ENCODE measurements at places on chromosomes 7 and 10.
A peak's percentile ranks its signal among the peaks of the same experiment; 100 is the strongest.

DNA sequence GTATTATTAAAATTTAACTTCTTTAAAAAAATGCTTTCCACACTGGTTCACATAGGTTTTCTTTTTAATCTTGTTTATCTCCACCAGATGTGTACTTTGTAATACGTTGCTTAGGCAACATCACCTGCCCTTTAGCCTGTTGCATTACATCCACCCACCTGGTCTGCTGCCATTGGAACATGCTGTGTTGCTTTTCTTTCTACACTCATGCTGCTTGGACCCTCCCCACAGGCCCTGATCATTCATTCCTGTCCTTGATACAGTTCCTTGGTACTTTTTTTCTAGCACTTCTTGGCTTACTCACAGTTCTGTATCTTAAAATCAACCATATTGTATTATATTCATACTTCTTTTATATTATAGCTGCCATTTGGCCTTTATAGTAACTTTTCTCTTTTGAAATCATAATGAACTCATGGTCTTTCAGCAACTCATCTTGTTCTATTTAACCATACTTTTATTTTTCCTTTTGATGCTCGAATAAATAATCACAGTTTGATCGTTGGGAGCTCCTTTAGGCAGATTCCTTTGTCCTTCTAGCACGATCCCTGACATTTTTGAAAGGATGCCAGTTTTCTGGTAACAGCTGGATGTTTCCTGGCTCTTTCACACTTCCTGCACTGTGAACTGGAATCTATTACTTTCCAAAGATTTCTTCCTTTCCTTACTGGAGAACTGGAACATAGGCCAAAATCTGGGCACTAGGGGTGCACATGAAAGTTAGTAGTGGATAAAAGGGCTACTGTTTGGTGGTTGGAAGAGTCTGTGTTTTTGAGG, 125.1 kb downstream of the CDK14 start:
- no peak for DNase-seq

DNA sequence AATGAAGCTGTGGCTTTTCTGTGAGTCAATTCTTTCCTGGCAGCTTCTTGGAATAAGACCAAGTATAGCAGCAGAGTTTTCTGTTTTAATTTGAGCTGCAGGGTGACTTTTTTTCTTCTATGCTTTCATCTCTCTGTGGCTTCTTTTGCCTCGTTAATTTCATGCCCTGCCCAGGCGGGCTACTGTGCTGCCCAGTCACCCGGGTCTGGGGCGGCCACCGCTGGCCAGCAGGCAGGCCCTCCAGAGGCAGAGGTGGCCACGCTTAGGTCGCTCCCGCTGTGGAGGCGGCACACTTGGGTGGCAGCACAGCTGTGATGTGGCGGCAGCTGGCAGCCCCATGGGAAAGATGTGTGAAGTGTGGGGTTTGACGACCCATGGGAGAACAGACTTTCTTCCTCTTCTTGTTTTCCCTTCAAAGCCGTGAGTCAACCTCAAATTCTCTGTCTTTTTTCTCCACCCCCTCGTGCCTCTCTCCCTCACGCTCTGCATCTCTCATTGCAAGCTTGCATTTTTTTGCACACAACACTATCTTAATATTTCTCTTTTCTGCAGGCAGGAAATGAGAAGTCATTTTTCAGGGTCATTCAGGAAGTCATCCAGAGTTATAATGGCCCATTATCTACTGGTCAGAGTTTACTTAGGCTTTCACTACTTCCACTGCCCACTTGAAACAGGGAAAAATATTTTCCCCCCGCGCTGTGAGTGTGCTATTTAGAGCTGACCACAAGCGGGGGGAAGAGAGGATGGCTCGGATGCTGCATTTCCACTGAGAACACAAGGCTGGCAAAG, 67.8 kb downstream of the EGFR start:
- no peak for DNase-seq

DNA sequence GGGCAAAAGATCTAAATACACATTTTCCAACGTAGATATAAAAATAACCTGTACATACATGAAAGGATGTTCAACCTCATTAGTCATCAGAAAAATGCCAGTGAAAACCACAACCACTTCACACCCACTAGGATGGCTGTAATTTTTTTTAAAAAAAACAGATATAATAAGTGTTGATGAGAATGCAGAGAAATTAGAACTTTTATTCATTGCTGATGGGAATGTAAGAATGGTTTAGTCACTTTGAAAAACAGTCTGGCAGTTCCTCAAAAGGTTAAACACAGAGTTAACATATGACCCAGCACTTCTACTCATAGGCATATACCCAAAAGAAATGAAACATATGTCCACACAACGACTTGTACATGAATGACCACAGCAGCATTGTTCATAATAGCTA, 32.3 kb upstream of the PRKCQ start:
- DNase-seq: no peak

DNA sequence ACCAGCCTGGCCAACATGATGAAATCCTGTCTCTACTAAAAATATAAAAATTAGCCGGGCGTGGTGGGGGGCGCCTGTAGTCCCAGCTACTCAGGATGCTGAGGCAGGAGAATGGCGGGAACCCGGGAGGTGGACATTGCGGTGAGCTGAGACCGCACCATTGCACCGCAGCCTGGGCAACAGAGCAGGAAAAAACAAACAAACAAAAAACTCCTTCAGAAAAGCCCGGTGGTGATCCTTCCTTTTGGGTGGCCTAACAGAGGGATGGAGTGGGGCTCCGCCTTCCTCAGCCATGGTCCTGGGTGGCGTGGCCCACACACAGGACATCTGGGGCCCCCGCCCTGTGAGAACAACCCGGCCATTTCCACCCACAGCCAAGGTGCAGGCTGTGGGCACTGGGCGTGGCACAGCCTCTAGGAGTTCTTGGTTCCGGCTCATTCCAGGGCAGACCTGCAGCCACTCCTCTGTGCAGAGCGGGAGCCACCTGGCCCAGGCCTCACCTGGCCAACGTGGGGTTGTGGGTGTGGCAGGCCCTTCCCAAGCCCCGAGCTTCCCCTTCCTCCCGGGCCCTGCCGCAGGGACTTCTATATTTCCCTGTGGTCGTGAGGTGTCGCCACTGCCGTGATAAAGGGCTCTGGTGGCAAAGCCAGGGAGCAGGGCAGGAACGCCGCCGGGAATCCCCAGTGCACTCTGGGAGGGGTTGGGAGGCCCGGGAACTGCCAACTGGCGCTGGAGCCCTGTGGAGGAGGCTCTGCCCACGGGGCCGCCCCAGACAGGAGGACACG, 37.6 kb downstream of the GET4 start:
- no peak for DNase-seq

DNA sequence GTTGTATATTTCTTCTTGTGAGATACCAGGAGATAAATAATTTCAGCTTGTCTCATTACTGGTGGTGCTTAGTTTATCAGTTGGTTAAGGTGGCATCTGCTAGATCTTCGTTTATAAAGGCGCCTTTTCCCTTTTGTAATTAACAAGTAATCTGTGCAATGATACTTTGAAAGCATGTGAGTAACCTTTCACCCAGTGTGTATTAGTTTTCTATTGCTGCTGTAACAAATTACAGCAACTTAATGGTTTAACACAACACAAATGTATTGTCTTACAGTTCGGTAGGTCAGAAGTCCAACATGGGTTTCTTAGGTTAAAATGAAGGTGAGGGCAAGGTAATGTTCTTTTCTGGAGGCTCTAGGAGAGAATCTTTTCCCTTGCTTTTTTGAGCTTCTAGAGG, 30.5 kb downstream of the KAT6B start:
- DNase-seq: no peak

- peak; percentile 48 for DNase-seq
Observed at GRCh38 chr10:26437637-26438461, at the start of gene APBB1IP. TSS of gene APBB1IP (plus strand) at chr10:26438341. CDS start at chr10:26492327, 53,986 bp downstream.

Data from activated gamma-delta T cell treated with Interleukin-2 at 50 U/mL for 16 hours (primary cell).